ENCODE measurements at places on chromosomes 7 and 10. TPM values are rescaled to one million over a fixed set of nuclear protein-coding genes. Genes with fewer than 3 reads are reported as not detected.

CNTNAP2 gene
- total RNA-seq: not detected

TEX36 gene
- total RNA-seq: not detected

TRIL gene
- 0.44 TPM for total RNA-seq

MRLN gene
- not detected for total RNA-seq

GDF10 gene
- not detected for total RNA-seq

LIPK gene
- total RNA-seq: not detected

ST8SIA6 gene
- total RNA-seq: 1.1 TPM

ZDHHC4 gene
- total RNA-seq: 26.6 TPM

C10orf105 gene
- 0.42 TPM for total RNA-seq

CHN2 gene
- 0.74 TPM for total RNA-seq

Data from T-helper 1 cell treated with Interleukin-12 subunit alpha and Interleukin-12 subunit beta and Interleukin-4 antibody, amounts not matched to agents 30 ng/mL and 1 ng/mL, for 36 hours (primary cell).